ENCODE measurements at places on chromosomes 6 and 20. TPM values are rescaled to one million over a fixed set of nuclear protein-coding genes. Genes with fewer than 3 reads are reported as not detected.

- DNase-seq, result no peak
These were observed 76.1 kb upstream of the TFAP2D start for GRCh38 chr6:50637267-50637666.

SCRT2 gene
- not detected for total RNA-seq

WFDC2 gene
- 0.13 TPM for total RNA-seq

DNA sequence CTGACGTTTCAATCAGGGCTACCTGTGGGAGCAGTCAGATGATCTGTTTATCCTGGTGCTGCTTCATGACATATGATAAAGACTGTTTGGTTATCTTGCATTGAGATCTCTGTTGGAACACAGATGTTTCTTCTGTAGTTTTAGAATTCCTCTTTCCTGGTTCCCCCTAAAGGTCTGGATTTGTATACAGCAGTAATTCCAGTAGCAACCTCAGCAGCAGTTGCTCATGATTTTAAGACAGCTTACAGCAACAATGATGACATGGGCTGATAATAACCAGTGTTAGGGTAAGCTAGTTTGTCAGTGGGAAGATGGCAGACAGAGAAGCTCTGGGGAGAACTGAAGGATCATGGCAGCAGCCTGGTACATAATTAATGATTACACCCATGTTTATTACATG is 439.4 kb downstream of the PHF3 start:
- DNase-seq, result no peak

MCHR2 gene
- total RNA-seq, result not detected

DNA sequence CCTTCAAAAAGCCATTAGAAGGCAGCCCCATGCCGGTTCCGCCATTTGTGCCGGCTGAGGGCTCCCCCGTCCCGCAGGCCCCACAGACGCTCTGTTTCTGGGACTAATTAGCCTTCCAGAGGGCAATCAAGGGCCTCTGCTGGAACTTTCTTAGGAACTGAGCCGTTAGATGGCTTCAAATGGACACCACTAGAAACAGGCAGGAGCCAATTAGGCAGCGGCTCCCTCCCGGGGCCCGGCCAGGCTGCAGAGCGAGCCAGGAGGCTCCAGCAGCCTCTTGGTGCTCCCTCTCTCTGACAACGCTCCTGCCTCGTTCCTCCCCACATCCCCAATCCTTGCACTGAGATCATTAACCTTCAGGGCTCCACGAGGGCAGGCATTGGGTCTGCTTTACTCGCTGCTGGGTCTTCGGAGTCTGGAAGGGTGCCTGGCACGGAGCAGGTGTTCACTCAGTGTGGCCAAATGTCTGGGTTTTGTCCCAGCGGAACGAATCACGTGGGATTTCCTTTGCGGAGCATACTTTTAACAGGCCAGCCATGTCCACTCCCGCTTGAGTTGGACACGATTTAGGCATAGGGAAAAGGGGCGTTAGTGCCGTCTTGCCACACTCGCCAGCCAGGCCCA is 98.3 kb downstream of the TMEM242 start:
- DNase-seq, result no peak

DNA sequence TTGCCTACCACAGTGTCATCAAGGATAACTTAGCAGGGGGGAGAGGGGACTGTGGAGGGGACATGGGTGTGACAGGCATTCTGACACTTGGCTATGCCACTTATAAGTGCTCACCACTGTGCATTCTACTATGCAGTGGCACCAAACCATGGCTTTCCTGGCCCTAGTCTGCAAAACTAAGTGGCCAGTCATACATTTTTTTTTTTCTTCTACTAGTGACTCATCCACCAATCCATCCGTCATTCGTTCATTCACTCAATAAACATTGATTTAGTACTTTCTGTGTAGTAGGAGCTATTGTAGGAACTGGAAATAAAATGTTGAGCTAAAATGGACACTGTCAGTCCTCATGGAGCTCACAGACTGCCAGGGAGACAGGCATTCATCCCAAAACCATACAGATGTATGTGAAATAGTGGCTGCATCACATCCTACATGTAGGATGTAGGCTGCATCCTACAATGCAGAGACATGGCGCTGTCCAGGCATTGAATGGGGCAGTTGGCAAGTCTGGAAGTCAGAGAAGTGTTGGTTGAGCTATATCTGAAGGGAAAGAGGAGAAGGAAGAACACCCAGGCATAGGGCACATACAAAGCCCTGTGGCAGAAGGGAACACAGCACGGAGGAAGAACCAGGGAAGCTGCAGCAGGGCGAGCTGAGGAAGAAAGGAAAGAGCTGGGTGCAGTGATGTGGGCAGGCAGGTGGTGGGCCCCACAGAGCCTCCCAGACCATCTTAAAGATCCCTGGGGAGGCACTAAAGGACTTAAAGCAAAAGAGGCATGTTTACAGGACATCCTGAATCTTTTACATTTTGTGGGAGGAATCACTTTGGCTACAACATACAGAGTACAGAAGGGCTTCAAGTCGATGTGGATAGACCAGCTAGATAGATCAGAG is 224.4 kb downstream of the UST start:
- no peak for DNase-seq

GRCh38 chr6:27693766-27694546 is 218.2 kb downstream of the OR2B2 start:
- peak; percentile 56 for DNase-seq

MAS1 gene
- total RNA-seq, result 0.09 TPM

- DNase-seq, result no peak
These were observed 9.5 kb downstream of the AHI1 start for GRCh38 chr6:135488023-135488422.

DNA sequence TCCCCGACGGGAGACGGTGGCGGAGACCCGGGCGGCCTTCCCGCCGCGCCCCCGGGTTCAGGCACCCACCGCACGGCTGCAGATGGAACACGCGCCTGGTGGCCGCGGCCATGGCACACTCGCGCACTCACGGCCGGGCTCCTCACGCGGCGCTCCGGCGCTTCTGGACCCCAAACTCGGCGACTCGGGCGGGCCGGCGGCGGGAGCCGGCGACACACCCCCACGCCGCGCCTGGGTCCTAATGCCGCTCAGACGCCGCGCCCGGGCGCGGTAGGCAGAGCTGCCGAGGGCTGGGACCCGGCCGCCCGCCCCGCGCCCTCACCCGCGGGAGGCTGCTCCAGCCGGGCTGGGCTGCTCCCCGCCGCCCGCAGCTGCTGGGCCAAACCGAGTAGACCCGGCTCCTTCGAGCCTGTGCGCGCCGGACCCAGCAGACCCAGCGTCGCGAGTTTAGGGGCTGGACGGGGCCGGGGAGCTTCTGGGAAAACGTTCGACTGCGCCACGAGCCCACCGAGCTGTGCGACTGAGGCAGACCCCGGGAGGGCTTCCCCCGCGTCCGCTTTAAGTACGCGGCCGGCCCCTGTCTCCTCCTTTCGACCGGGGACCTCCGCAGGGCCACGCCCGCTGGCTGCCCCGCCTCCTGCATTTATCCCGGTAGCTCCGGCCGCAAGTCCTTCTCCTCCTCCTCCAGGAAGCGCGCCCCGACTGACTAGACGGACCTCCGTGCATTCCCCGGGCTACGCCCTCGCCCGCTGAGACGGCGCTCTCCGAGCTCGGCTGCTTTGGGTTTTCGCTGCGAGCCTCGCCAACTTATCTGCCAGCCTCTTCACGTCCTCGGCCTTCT is at the start of gene SLC4A11:
Gene SLC4A11, minus strand, starts transcription at position 165 of the 841 bp plus-strand sequence. Its CDS starts 53 bp downstream, at position 112.
- peak; percentile 38 for DNase-seq

DNA sequence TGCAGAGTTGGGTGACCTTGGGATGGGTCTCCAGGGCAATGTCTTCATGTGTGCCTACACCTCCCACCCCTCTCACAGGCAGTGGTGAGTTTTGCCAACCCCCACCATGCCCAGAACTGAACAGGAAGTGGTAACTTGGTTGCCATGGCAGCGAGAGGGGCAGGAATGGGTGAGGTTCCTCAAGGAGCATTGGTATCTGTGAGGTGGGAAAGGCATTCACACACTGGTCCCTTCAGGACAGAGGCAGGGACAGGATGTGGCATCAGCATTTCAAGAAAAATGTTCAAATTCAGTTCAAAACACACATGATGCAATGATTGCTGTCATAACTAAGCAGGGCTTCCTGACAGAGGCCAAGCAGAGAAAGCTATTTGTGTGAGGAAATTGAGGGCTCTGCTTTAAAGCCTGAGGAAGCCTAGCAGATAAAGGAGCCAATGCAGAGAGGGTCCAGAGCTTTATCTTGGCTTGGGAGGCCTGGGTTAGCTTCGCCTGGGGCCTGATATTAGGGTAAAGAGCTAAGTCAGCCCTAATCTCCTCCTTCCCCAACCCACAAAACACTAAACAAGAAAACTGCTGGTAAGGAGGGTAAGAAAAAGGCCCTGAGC is 551 bp downstream of the TREML2 start:
- peak; percentile 30 for DNase-seq

- no peak for DNase-seq
These were observed 397.2 kb downstream of the SAMD5 start for GRCh38 chr6:147905711-147906110.

SYCP2 gene
- total RNA-seq, result 3.1 TPM

ATP5F1E gene
- total RNA-seq, result 61.9 TPM

- DNase-seq, result no peak
These were observed 106.8 kb upstream of the PHACTR1 start for GRCh38 chr6:12609751-12610150.

DNA sequence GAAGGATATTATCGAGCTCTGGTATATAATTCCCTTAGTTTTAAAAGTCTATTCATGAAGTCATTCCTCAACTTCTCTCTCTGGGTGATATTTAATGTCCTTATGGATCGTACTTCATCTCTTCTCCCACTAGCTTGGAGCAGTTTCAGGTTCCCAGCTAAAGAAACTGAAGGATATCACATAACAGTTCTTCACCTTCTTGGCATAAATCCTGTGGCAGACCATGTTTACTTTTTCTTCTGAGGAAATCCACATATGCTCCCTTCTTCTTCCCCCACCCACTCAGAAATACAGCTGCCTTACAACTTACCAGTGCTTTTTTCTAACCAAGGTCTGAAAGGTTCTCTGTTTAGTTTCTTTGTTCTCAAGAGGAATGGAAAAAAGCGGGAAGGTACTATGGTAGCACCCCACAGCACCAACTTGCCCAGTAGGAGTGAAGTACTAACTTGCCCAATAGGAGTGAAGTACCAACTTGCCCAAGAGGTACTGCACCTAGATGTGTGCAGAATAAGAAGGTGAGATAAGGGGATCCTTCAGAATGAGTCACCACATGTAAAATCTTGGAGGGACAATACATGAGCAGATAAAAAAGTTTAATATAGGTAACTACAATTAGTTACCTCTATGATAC is 53.1 kb downstream of the TSPYL4 start:
- DNase-seq, result no peak

DNA sequence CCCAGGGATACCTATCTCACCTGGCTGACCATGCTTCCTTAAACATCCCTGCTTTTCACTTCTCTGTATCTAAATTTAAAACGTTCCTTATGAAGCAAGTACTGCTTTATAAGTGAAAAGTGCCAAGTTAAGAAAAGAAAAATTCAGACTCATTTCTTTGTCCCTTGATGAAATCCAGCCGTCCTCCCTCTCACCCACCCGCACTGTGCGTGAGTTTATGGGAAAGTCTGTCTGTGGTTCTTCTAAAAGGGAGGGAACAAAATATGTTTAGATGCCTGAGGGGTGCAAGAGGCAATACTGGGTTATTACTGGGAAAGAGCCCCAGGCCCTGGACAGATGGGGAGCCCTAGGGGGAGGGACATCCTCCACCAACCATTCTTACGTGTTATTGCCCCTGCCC is 31.2 kb downstream of the SPDEF start:
- no peak for DNase-seq

SIGLEC1 gene
- 2.1 TPM for total RNA-seq

PTGIS gene
- 23.8 TPM for total RNA-seq

DNA sequence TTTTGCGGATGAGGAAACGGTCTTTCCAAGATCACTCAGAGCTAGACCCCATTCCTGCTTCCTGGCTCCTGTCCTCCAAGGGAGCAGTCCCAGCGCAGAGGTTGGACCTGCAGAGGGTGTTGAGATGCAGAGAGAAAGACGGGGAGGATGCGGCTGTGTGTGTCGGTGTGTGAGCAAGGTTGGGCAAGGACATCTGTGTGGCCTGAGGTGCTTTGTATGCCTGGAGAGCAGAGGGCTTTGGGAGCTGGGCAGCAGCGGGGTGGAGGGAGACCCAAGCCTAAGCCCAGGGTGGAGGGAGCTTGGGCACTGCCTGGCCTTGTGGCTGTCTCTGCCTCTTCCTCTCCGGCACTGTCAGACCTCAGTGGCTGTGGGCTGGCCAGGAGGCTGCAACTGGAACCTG is 147.4 kb upstream of the RNF24 start:
- DNase-seq, result no peak

DNA sequence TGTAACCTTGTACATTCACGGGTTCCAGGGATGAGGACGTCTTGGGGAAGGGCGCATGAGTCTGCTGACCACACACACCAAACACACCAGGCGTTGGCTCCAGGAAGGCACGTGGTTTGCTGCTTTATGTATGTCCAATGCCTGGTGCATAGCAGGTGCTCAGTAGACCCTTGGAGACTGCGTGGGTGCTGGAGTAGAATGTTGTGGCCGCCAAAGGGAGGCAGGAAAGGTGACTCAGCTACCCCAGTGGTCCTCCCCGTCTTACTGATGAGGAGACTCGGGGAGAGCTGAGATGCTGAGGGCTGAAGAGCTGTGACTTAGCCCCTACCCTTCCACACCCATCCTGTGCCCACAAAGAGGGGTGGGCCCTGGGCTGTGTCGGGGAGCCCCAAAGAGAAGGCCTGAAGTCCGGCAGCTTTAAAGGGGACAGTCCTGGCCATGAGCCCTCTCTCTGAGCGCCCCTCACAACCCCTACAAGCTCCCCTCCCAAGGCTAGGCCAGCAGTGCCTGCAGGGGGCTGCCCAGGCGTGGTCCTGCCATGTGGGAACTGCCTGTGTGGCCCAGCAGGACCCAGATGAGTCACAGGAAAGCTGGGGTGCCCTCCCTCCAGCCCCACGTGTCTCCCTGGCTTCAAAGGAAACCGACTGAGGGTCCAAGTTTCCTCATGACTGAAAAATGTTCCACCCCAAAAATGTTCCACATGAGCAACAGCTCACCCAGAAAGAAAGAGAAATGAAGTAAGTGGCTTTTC is 28.0 kb upstream of the PTGIS start:
- peak; percentile 81 for DNase-seq

DNA sequence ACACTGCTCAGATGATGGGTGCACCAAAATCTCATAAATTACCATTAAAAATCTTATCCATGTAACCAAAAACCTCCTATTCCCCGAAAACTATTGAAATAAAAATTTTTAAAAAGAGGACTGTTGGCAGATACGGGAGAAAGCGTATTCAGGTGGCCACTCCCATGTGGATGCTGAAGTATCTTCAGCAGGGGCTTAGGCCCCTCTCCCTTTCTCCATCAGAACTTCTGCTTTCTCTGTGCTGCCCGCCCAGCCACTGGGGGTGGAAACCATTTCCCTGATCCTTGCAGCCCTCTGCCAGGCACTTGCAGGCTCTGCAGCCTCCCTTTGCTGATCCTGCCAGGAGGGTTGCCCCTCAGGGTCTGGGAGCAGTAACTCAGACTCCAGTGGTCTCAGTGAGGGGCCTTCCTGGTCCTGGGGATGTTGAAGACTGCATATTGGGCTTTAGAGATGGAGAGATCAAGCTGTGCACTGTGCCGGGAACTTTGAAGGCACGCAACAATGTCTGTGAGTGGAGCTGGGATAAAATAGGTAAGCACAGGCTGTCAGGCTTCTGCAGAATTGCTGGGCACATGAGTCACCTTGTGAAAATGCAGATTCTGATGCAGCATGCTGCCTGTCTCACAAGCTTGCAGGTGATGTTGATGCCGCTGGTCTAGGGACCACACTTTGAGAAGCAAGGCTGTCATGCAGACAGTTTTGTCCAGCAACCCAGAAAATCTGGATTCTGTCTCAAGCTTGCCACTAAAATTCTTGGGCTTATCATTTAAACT is 59.6 kb downstream of the SLC24A3 start:
- no peak for DNase-seq

DPPA5 gene
- not detected for total RNA-seq

- DNase-seq, result peak; percentile 29
These were observed 24.9 kb downstream of the NPEPL1 start for GRCh38 chr20:58717278-58718091.

TRIM15 gene
- total RNA-seq, result not detected
